ENCODE measurements at places on chromosomes 7 and 10. TPM values are rescaled to one million over a fixed set of nuclear protein-coding genes. Genes with fewer than 3 reads are reported as not detected.

Gene PRKAR1B
- 27.2 TPM for total RNA-seq

Gene NEBL
- total RNA-seq, result 7.5 TPM

Gene FAM221A
- total RNA-seq, result 12.0 TPM

Gene LIPM
- not detected for total RNA-seq

Gene HOXA6
- total RNA-seq, result not detected

All from A673 (cell line).